NCI-H526 treated with DMSO at 0.1 percent for 48 hours (cell line): ENCODE measurements at places on chromosomes 13 and 19.

DNA sequence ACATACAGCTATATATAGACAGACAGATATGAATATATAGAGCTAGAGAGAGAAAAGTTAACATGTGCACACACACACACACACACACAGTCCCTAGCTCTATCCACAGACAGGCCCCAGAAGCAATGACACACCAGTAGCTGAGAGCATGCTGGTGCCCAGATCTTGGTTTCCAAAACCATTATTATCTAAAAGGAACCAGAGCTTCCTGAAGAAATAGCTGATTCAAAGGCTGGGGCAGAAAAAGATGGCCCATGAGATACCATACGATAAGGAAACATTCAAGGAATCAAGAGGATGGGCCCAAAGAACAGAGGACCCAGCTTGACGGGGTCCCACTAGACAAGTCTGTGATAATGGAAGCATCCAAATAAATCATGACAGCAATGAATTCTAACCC is 53.4 kb downstream of the ABCC4 start:
- DNase-seq: no peak

DNA sequence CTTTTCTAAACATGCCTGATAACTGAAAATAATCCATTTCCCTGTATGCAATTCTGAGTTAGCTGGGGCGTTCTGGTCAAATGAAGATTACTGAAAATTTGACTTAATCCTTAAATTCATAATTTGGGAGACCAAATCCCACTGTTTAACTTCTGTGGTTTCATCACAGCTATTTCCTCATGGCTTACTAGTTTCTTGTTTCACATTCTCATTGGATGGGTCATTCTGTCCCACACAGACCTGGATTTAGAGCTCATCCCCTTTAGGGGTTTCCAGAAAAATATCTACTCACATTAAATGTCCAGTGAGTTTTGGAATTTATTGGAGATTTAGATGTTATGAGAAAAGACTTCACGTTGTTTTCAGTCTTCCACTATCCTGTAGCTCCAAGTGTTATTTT is 709.3 kb upstream of the KLHL1 start:
- DNase-seq: no peak

- DNase-seq: no peak
Observed at GRCh38 chr13:112695121-112695520, 5.3 kb downstream of the ATP11A start.

GRCh38 chr19:2716275-2716650 is 4.9 kb downstream of the DIRAS1 start:
- no peak for DNase-seq

- DNase-seq: peak; percentile 6
Observed at GRCh38 chr19:55986487-55986886, at the start of gene NLRP5. Gene NLRP5 (plus strand): TSS chr19:55986775.

GRCh38 chr19:40921005-40921897 is 39.2 kb upstream of the CYP2A7 start:
- no peak for DNase-seq

GRCh38 chr19:29560313-29561075 is 34.7 kb downstream of the VSTM2B start:
- peak; percentile 13 for DNase-seq

DNA sequence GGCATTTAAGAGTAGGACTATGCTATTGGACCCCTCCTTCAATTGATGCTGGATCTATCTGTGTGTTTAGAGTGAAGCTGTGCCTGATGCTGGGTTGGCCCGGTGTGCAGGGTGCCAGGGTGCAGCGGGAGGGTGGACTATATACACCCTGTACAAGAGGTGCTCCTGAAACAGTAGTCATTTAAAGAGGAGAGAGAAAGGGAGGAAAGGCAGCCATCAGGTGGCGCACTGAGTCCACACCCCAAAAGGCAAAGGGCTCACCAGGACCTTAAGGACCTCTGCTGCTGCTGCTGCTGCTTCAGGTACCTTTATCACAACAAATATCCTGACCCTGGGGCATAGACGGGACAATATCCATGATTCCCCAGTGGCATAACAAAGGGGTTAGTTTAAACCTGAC is 39.4 kb downstream of the ZNF136 start:
- DNase-seq: peak; percentile 0

DNA sequence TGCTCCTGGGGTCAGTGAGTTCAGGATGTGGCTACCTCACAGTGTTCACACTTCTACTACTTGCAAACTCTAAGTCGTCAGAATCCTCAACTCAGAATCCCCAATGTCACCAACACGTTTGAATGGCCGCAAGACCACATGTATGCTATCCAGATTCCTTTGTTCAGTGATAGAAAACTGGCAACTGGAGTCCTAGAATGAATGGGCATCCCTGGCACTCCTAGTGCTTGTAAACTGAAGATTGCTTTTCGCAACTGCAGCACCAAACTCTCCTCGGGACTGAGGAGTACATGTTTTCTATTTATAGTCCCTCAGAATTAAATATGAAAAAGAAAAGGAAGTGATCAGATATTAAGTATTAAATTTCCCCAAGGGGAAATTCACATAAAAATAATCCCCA is 4.9 kb downstream of the SMAD9 start:
- DNase-seq: peak; percentile 28
